Activated CD4-positive, alpha-beta T cell treated with anti-CD3 and anti-CD28 coated beads, Interleukin-2, amount 50 U/mL, for 24 hours (primary cell): ENCODE measurements at places on chromosomes 13 and 19.

- DNase-seq: no peak
Observed at GRCh38 chr13:50543141-50543540, 300.4 kb downstream of the DLEU7 start.

DNA sequence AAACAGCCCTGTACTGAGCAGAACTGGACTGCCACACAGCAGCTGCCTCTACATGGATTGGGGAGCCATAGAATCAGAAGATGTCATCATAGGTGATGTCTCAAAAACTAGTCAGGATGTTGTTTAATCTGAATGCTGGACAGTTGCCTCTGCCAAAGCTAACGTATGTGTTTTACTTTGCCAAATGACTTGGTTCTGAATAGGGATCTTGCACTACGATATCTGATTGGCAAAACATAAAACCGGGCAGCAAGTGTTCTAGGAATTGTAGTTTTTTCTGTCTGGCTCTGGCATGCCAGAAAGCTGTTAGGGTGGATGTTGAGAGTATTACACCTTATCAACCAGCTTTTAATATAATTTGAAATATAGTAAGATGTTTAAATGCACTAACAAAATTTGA, 645.9 kb downstream of the GPC5 start:
- DNase-seq: no peak

GRCh38 chr19:29967623-29968022, 25.6 kb downstream of the URI1 start:
- no peak for DNase-seq

DNA sequence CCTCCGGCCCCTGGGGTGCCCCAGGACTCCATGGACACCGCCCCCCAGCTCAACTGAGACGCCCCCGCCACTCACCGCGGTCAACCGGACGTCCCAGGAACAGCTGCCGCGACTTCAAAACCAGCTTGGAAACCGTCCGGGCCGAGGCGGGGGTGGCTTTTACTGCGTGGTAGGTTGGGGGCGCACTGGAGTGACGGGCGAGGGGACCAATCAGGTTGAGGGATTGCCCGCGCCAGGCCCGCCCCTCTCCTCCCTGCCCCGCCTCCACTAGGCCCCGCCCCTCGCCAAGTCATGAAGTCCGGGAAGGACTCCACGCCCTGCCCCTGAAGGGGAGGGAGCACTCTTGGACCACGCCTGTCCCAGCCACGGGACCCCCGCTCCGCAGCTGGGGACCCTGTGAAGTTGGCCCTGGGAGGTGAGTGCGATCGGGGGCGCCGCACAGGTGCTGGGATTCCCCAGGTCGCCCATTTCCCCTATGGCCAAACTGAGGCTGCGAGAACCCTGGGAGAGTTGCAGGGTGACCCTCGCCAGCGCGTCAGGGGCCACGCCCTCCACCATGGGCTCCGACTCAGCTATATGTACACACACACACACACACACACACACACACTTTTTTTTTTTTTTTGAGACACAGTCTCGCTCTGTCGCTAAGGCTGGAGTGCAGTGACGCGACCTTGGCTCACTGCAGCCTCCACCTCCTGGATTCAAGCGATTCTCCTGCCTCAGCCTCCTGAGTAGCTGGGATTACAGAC, at the start of gene PLIN3:
Gene PLIN3 (minus strand): TSS at position 134 of the 752 bp plus-strand sequence. CDS start 6,273 bp downstream, outside the sequence.
- DNase-seq: peak; percentile 84

- no peak for DNase-seq
Observed at GRCh38 chr13:113140677-113141600, 17.5 kb upstream of the PROZ start.

GRCh38 chr19:38417544-38418506, 8.2 kb downstream of the RASGRP4 start:
- DNase-seq: peak; percentile 39

GRCh38 chr13:21054313-21054712, 7.1 kb downstream of the LATS2 start:
- DNase-seq: no peak

- no peak for DNase-seq
Observed at GRCh38 chr13:34803756-34804155, 138.3 kb upstream of the NBEA start.

DNA sequence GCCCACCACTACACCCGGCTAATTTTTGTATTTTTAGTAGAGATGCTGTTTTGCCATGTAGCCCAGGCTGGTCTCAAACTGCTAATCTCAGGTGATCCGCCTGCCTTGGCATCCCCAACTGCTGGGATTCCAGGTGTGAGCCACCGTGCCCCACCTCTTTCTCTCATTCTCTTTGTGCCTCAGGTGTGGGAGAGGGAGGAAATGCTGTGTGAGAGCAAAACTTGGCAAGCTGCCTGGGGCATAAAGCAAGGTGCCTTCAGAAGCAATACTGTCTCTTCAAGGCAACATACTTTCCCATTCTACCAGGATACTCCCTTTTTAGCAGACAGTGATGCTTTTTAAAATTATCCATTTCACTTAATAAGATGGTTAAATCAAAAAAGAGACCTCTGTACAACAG, 53.2 kb upstream of the RFC3 start:
- DNase-seq: no peak
